GM03348 (cell line): ENCODE measurements at places on chromosomes 6 and 20.

GRCh38 chr6:80969439-80969838 is 783.0 kb downstream of the TENT5A start:
- DNase-seq = no peak

DNA sequence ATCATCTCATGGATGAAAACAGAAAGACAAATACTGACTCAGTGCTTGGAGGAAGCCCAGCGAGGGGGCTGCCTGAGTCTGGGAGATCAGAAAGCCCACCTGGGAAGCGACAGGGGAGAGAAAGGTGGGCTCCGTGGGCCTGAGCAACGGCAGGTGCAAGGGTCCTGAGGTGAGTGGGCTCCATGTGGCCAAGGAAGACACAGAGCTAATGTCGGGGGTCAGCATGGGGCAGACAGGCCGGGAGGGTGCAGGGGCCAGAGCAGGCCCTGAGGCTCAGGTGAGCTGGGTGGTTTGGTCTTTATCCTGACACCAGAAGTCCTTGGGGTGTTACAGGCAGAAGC is 18.8 kb downstream of the APCDD1L start:
- DNase-seq = no peak

- no peak for DNase-seq
Observed at GRCh38 chr6:124873066-124873410, 89.2 kb upstream of the RNF217 start.

DNA sequence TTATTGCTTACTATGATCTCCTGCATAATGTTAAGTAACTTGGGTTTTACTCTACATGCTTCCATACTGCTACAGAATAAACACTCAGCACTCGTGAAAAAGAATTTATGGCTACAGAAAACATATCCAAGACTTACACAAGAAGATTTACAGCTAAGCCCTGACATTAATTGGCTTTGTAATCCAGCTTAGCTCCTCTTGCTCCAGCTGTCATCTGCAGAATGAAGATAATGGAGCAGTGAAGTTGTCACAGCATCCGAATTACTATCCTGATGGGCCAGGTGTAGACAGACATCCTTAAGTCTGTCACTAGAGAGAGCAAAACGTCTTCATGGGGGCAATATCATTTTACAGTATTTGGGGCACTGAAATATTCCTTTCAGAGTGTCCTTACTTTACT is 155.3 kb downstream of the PRKN start:
- DNase-seq = no peak

DNA sequence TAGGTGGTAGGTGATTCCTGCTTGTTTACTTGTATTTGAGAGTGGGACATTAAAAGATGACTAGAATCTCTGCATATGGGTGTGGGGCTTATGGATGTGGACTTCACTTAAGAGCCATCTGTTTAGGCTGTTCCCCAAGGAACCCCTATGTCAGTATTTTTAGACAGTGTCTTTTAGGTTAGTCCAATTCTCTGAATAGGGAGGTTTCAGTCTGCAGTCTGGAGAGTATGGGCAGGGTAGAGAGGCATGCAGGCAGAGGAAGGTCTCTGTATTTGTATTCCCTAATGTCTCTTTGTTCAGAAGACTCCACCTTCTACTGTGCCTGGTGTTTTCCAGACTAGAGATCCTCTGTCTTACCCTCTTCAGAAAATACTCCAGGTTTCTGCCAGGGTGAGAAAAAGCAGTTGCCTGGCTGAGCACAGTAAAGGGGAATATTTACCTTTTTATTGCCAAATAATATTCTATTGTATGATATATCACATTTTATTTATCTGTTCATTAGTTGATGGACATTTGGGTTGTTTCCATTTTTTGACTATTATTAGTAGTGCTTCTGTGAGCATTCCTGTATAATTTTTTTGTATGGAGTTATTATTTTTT is 19.1 kb downstream of the SLX4IP start:
- no peak for DNase-seq

DNA sequence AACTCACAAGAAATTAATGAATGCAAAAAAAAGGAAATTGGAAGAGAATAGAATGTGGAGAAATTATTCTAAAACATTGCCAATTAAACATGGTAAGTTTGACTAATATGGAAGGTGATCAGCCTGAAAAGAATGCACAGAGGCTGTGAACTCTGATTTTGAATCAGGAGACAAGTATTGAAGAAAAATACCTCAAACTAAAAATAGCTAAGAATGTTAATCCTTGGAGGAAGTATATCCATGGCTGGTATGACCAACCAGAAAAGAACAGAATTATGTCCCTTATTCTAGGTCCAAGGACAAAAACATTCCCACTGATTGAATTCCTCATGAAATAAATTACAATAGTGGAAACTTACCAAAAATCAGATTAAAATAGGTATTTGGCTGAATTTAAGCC is 7.3 kb upstream of the RIMS1 start:
- DNase-seq = peak; percentile 64

DNA sequence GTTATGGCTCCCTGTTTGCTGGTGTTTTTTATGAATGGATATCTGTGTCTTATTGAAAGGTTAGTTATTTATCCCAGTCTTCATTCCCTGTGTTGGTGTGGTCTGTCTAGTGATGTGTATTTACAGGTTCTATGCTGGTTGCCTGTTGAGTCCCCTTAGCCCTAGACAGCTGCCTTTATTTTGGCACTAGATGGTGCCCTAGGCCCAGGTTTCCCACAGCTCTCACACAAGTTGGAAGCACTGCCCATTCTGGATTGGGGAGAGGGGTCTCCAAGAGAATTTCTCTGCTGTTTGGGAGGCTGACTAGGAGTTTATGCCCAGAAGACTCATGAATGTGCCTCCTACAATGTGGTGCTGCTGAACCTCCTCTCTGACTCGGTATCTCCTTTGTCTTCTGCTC is 12.4 kb downstream of the GRM1 start:
- no peak for DNase-seq

- no peak for DNase-seq
Observed at GRCh38 chr6:54188846-54189245, 77.6 kb downstream of the MLIP start.

- peak; percentile 69 for DNase-seq
Observed at GRCh38 chr6:34237722-34238584, 1.3 kb downstream of the HMGA1 start.

- DNase-seq = no peak
Observed at GRCh38 chr6:25280344-25281074, 1.3 kb downstream of the CARMIL1 start.

- no peak for DNase-seq
Observed at GRCh38 chr20:63417097-63417737, 55.2 kb downstream of the KCNQ2 start.

- DNase-seq = no peak
Observed at GRCh38 chr20:63032026-63032800, 25.4 kb upstream of the BHLHE23 start.

GRCh38 chr6:52537001-52537753 is 39.7 kb downstream of the TRAM2 start:
- no peak for DNase-seq

GRCh38 chr20:3158968-3159431 is 665 bp downstream of the FASTKD5 start:
- DNase-seq = peak; percentile 27

- no peak for DNase-seq
Observed at GRCh38 chr6:137875058-137875520, 8.0 kb downstream of the TNFAIP3 start.

DNA sequence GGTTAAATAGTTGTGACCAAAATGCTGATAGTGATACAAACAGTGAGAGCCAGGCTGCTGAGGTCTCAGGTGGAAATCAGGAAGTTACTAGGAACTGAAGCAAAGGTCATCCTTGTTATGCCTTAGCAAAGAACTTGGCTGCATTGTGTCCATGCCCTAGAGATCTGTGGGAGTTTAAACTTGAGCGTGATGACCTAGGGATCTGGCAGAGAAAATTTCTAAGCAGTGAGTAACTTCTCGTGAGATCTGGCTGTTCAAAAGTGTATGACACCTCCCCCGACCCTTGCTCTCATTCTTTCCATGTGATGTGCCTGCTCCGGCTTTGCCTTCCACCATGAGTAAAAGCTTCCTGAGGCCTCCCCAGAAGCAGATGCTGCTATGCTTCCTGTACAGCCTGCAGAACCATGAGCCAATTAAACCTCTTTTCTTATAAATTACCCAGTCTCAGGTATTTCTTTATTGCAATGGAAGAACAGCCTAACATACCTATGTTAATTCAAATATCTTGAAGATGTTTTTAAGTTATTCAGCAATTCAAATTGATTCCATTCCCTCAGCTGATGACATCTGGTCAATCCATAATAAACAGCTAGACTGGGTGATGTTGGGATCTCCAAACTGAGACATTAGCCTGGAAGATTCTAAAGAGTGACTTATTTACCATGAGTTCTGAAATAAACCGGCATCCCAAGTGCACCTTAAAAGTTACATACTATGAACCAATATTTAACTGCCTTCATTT is 33.8 kb downstream of the KIF16B start:
- DNase-seq = no peak

GRCh38 chr6:17884498-17885478 is 102.6 kb downstream of the KIF13A start:
- no peak for DNase-seq
